ENCODE measurements at places on chromosomes 3 and 15. TPM values are rescaled to one million over a fixed set of nuclear protein-coding genes. Genes with fewer than 3 reads are reported as not detected.

Gene PIGZ
- 6.3 TPM for total RNA-seq

Gene EPHB1
- 0.46 TPM for total RNA-seq

DNA sequence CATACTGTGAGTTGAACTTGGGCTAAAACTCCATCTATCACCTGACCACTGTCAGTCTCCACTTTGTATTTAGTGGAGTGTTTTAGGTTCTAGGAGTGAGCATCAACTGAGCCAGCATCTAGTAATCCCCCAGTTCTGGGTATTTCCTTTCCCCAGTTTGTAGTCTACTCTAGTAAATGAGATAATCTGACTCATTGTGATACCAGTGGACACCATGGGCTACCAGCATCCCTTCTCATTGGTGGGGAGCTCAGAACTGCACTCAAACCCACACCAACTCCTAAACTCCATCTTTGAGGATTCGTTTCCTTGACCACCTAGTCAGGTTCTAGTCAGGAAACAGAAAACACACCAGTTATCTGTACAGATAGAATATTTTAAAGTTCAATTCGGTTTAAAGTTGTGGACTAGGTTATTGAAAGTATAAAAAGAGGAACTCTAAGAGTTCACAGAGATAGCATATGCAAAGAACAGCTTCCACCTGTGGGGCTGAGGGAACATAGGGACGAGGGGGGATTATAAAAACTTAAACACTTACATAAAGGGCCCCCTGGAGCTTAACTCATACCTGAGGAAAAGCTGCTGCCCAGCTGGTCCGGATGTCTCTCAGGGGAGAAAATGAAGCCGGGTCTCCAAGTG, 36.0 kb downstream of the LEO1 start:
- no peak overlapping the region for H3K27ac ChIP-seq
- no peaks in the 10 kb centered on the region for H3K4me1 ChIP-seq
- no peak overlapping the region for H3K4me3 ChIP-seq
- no peak for DNase-seq

- no peak overlapping the region for H3K4me3 ChIP-seq
- DNase-seq = no peak
- H3K27me3 ChIP-seq = no peaks in the 10 kb centered on the region
- no peak overlapping the region for H3K27ac ChIP-seq
Observed at GRCh38 chr3:61847784-61848462, 286.6 kb downstream of the PTPRG start.

Gene HAPLN3
- 168 TPM for total RNA-seq

GRCh38 chr15:69132977-69133861, 27.2 kb upstream of the GLCE start:
- H3K4me1 ChIP-seq = no peaks in the 10 kb centered on the region
- peaks cover 2% of the 10 kb centered on the region for H3K27me3 ChIP-seq
- DNase-seq = no peak
- H3K4me3 ChIP-seq = no peak overlapping the region

GRCh38 chr3:112777811-112778210, 68.9 kb downstream of the CD200R1L start:
- H3K27me3 ChIP-seq = no peaks in the 10 kb centered on the region
- H3K27ac ChIP-seq = no peak overlapping the region
- no peak overlapping the region for H3K4me3 ChIP-seq
- DNase-seq = no peak
- no peaks in the 10 kb centered on the region for H3K4me1 ChIP-seq

DNA sequence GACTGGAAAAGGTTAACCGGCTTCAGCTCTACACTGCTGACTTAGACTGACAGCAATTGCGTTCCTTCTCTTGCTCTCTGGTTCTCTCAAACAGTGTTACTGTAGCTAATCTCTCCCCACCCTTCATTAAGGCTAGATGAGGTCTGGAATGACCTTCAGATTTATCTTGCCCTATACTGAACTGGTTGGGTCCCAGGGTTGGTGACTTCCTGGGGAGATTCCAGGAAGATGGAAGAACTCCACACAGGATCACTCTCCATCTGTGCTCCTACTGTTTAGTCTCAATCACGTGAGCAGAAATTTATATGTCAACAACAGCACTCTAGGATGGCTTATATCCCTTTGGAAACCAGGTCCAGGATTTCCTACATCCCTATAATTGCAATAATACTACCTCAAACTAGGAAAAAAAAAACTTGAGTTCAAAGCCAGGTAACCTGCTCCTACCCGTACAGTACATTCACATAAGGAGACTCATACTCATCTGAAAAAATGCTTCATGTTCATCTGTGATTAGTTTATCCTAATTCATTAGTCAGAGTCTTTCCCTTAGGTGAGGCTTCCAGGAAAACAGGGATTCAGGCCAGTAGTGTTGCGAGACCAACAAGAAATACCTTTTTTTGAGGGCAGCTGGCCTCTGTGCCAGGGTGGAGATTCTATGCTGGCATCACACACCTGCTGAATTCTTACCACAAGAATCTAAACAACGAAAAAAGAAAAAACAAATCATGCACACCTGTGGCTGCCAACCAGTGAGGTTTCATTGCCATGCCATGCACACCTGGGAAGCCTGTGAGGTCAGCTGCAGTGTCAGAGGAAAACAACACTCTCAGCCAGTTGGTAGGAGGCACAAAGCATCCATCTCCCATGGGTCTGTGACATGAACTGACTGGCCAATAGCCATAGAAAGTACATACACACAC, 297.3 kb downstream of the MECOM start:
- H3K36me3 ChIP-seq = no peaks in the 10 kb centered on the region
- H3K4me1 ChIP-seq = no peaks in the 10 kb centered on the region
- H3K27me3 ChIP-seq = no peaks in the 10 kb centered on the region
- H3K4me3 ChIP-seq = no peak overlapping the region
- DNase-seq = no peak

- no peaks in the 10 kb centered on the region for H3K36me3 ChIP-seq
- H3K4me3 ChIP-seq = no peak overlapping the region
- H3K27ac ChIP-seq = no peak overlapping the region
Observed at GRCh38 chr3:194961571-194961970, 275.9 kb downstream of the FAM43A start.

GRCh38 chr3:123076496-123077418, 9.9 kb downstream of the PDIA5 start:
- DNase-seq = no peak
- peaks cover 56% of the 10 kb centered on the region for H3K4me1 ChIP-seq
- H3K36me3 ChIP-seq = no peaks in the 10 kb centered on the region
- no peak overlapping the region for H3K4me3 ChIP-seq

- no peak overlapping the region for H3K4me3 ChIP-seq
- DNase-seq = no peak
- H3K36me3 ChIP-seq = no peaks in the 10 kb centered on the region
- no peaks in the 10 kb centered on the region for H3K27me3 ChIP-seq
- H3K4me1 ChIP-seq = 0 out of 2 replicates have a peak, but pooled peaks cover 2% of the 10 kb centered on the region
Observed at GRCh38 chr3:53718462-53718861, 127.8 kb downstream of the CHDH start.

Gene FAM43A
- total RNA-seq = 51.4 TPM

Gene SLC30A4
- total RNA-seq = 9.3 TPM

Gene LYZL4
- not detected for total RNA-seq

Gene FOXL2
- 12.7 TPM for total RNA-seq

DNA sequence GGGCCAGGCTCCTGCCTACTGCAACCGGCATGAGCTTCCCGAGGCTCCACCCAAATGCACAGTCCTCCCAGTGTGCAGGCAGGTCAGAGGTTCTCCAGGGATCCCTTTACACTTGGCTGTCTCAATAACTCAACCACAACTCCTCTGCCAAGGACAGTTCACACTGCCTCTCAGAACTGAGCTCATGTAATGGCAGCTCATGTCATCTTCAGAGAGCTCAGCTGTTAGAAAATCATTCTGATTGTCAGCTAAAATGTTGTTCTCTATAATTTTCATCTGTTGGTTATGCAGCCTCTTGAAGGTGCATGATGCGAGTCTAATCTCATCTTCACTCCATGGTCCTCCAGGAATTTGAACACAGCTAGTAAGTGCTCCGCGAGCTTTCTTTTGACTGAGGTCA, 76.7 kb downstream of the SST start:
- no peak overlapping the region for H3K4me3 ChIP-seq
- no peak for DNase-seq
- peaks cover 2% of the 10 kb centered on the region for H3K27me3 ChIP-seq
- H3K36me3 ChIP-seq = no peaks in the 10 kb centered on the region

Gene MASP1
- not detected for total RNA-seq

DNA sequence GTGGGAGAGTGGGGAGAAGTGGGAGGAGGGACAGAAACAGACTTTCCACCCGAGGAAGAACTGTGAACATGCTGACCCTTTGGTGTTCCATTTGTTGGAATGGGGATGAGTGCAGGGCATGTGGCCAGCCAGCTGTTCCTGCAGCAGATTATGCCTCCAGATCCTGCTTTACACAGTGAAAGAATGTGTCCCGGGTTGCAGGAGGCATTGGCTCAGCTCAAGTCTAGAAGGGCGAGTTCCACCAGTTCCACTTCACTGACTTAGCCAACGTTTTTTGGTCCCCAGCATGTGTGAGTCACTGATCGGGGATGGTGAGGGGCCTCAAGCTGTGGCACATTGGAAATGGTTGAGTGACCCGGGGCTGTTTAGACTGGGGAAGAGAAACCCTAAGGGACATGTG, 307.0 kb upstream of the ROPN1 start:
- H3K27ac ChIP-seq = no peak overlapping the region
- no peak for DNase-seq
- H3K4me3 ChIP-seq = no peak overlapping the region
- H3K27me3 ChIP-seq = peaks cover 27% of the 10 kb centered on the region

GRCh38 chr3:120498556-120499346, 48.0 kb upstream of the FSTL1 start:
- no peaks in the 10 kb centered on the region for H3K4me1 ChIP-seq
- H3K4me3 ChIP-seq = no peak overlapping the region
- no peaks in the 10 kb centered on the region for H3K36me3 ChIP-seq
- no peaks in the 10 kb centered on the region for H3K27me3 ChIP-seq

- H3K27ac ChIP-seq = no peak overlapping the region
- H3K36me3 ChIP-seq = no peaks in the 10 kb centered on the region
- DNase-seq = no peak
- no peaks in the 10 kb centered on the region for H3K27me3 ChIP-seq
- no peak overlapping the region for H3K4me3 ChIP-seq
Observed at GRCh38 chr3:99624496-99625236, 13.7 kb upstream of the COL8A1 start.

Gene PFKFB4
- total RNA-seq = 6.0 TPM

GRCh38 chr3:42229942-42230688, 35.9 kb downstream of the CCK start:
- H3K36me3 ChIP-seq = no peaks in the 10 kb centered on the region
- H3K27me3 ChIP-seq = no peaks in the 10 kb centered on the region
- peak overlapping the region; percentile 20 for H3K4me3 ChIP-seq
- no peaks in the 10 kb centered on the region for H3K4me1 ChIP-seq

- H3K27ac ChIP-seq = no peak overlapping the region
- H3K27me3 ChIP-seq = no peaks in the 10 kb centered on the region
- no peak for DNase-seq
Observed at GRCh38 chr3:11118181-11118682, 36.1 kb upstream of the HRH1 start.

Gene GOLIM4
- 35.4 TPM for total RNA-seq

DNA sequence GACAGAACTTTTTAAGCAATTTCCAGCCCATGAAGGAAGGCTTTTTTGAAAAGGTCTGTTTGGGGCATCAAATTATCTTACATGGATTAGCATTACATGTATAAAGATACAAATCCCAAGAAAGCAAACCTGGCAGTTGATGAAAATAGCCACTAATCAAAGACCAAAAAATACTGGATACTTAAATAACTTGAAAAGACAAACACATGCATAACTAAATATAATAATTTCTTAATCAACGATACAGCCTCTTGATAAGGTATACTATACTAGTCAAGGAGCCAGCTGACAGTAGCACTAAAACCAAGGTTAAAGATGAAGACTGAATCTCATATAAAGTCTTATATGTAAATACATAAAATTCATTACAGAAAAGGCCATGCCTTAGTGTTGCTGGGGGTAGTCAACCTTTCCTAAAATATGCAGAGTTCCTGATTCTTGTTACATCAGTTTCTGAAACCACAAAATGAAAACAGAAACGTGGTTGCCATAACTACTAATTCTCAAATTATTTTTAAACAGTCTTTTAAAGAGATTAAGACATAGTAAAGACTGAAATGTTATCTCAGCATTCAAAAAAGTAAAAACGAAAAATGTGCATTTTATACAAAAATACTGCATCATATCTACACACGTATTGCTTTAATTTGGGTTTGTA, 2.0 kb downstream of the ANKRD28 start:
- peaks cover 26% of the 10 kb centered on the region for H3K4me1 ChIP-seq
- H3K4me3 ChIP-seq = peak overlapping the region; percentile 50
- H3K36me3 ChIP-seq = peaks cover 4% of the 10 kb centered on the region
- no peaks in the 10 kb centered on the region for H3K27me3 ChIP-seq

Gene ZPLD1
- total RNA-seq = not detected

Gene ESYT3
- 2.6 TPM for total RNA-seq

DNA sequence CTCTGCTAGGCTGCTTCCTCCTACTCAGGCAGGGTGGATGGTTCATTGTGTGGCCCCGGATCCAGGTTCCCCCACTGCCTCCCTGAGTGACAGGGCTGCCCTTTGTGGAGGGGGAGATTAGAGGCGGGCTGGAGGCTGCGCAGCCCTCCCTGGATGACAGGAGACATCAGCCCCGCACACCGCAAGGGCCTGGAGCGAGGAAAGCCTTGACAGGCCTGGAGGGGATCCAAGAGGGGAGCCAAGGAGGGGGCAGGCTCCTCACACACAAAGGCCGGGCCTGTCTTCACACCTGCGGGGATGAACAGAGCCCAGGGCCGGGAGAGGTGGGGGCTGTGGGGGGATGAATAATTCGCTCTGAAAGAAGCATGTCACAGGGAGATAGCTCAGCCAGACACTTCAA, 72.9 kb downstream of the RPN1 start:
- H3K27me3 ChIP-seq = no peaks in the 10 kb centered on the region
- DNase-seq = no peak
- H3K4me1 ChIP-seq = no peaks in the 10 kb centered on the region
- no peaks in the 10 kb centered on the region for H3K36me3 ChIP-seq
- H3K27ac ChIP-seq = no peak overlapping the region

Gene PLSCR2
- total RNA-seq = 0.54 TPM

DNA sequence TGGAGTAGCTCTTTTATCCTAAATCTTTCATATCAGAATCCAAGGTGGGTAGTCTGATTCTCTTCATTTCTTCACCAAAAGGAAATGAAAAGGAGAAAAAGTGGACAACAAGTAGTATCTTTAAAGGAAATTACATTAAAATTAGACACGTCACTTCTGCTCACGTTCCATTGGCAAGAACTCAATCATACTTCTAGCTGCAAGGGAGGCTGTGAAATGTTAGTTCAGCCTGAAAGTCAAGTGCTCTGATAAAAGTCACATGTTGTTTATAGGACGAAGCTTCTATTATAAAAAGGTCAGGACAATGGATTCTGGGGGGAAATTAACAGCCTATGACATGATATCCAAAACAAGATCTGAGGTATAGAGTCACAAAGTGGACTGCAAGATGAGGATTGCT, 164.6 kb upstream of the MCTP2 start:
- no peaks in the 10 kb centered on the region for H3K27me3 ChIP-seq
- no peak overlapping the region for H3K27ac ChIP-seq
- no peak for DNase-seq
- no peak overlapping the region for H3K4me3 ChIP-seq

GRCh38 chr3:134993011-134993410, 198.0 kb downstream of the EPHB1 start:
- H3K4me3 ChIP-seq = no peak overlapping the region
- H3K27me3 ChIP-seq = peaks cover 11% of the 10 kb centered on the region
- DNase-seq = no peak
- H3K4me1 ChIP-seq = no peaks in the 10 kb centered on the region
- H3K27ac ChIP-seq = no peak overlapping the region

- H3K27me3 ChIP-seq = no peaks in the 10 kb centered on the region
- peak overlapping the region; percentile 76 for H3K27ac ChIP-seq
- no peaks in the 10 kb centered on the region for H3K36me3 ChIP-seq
- peak overlapping the region; percentile 6 for H3K4me3 ChIP-seq
Observed at GRCh38 chr3:153138276-153139210, 23.5 kb upstream of the RAP2B start.

All from Panc1 (cell line).